ENCODE measurements at places on chromosomes 7 and 10. TPM values are rescaled to one million over a fixed set of nuclear protein-coding genes. Genes with fewer than 3 reads are reported as not detected.

SEMA3A gene
- total RNA-seq: 5.3 TPM

DNA sequence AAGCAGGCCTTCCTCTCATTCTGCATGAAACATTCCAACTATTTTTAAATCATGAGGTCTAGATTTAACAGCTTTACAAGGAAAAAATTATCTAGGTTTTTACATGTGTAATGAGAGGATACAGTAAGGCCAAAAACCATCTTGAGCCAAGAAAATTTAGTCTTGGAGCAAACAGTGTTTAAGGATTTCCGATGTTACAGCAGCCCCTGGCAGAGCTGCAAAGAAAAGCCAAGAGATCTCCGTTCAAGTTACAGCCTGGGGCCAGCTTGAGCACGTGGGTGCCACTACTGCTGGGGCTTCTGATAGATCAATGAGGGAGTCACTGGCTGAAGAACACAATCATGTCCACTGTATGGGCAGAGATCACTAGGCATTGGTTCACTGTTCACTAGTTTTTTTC lies 156.2 kb downstream of the EVX1 start:
- H3K4me1 ChIP-seq: peaks cover 4% of the 10 kb centered on the region
- no peak for DNase-seq
- H3K27ac ChIP-seq: peak overlapping the region; percentile 10
- H3K27me3 ChIP-seq: no peaks in the 10 kb centered on the region
- no peaks in the 10 kb centered on the region for H3K36me3 ChIP-seq

CPED1 gene
- total RNA-seq: 194 TPM

DNA sequence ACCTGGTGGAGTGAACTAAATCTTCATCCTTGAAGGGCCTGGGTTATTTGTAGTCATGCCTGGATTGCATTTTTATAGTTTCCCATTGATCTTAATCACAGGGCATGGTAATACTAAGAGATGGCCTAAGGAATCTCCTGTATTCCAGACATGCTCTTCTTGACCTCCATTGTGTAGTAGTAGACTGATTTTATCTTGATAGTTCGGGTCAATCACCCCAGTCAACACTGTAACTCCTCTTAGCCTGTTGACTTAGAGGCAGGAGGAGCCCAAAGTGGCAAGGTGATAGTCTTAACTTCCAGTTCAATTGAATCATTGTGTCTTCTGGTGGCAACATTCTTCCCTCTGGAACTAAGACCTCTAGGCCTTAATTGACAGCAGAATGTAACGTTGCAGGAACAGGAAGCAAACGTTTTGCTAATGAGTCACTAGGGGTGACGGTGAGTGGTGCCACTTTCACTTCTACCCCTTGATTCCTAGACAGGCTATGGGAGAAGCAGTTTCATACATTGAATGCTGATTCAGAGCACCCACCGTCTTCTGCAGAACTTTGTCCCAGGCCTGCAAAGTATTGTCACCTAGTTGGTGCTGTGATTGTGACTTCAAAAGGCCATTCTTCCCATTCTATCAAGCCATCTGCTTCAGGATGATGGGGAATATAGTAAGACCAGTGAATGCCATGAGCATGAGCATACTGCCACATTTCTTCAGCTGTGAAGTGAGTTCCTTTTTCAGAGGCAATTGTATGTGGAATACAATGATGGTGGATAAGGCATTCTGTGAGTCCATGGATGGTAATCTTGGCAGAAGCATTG lies 24.0 kb upstream of the PAPSS2 start:
- H3K36me3 ChIP-seq: no peaks in the 10 kb centered on the region
- H3K4me3 ChIP-seq: no peak overlapping the region
- H3K27ac ChIP-seq: no peak overlapping the region
- no peaks in the 10 kb centered on the region for H3K27me3 ChIP-seq
- no peaks in the 10 kb centered on the region for H3K4me1 ChIP-seq

DNA sequence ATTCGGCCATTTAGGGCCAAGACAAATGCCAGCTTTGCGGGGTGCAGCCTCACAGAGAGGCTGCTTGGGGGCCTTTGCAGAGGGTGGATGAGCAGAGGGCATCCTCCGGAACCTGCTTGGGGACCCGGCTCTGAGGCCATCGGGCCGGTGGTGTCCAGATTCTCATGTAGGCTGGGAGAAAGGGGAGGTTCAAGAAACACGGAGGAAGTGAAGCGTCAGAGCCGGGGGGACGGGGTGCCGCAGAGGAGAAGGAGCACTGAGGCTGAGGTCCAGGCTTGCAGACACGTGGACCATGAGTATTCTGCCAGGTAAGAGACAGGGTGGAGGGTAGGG lies 150.7 kb upstream of the SHH start:
- no peak overlapping the region for H3K4me3 ChIP-seq
- no peaks in the 10 kb centered on the region for H3K4me1 ChIP-seq
- H3K36me3 ChIP-seq: no peaks in the 10 kb centered on the region
- DNase-seq: no peak
- no peaks in the 10 kb centered on the region for H3K27me3 ChIP-seq

- H3K27me3 ChIP-seq: no peaks in the 10 kb centered on the region
- H3K4me3 ChIP-seq: no peak overlapping the region
- DNase-seq: no peak
- H3K36me3 ChIP-seq: no peaks in the 10 kb centered on the region
- no peaks in the 10 kb centered on the region for H3K4me1 ChIP-seq
These were observed 63.2 kb downstream of the MKI67 start for GRCh38 chr10:128062881-128063563.

DNA sequence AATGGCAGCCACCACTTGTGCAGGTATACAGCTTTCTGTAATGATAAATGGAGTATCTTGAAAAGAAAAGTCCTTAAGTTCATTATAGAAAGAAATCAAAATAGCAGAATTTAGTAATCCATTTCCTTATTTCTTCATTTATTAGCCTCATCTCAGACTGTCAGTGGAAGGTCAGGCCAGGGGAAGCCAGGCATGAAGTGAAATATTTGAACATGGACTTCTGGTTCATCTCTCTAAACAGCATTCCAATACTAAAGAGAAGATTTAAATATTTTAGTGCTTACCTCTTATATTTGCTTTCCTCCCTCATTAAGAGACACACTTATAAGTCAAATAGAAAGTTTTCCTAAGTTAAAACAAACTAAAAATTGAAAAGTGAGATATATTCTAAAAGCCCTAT lies 26.8 kb downstream of the TRDMT1 start:
- H3K4me1 ChIP-seq: no peaks in the 10 kb centered on the region
- H3K27me3 ChIP-seq: no peaks in the 10 kb centered on the region
- H3K27ac ChIP-seq: no peak overlapping the region

MYO1G gene
- 3.1 TPM for total RNA-seq

PTPN12 gene
- 119 TPM for total RNA-seq

NKX2-3 gene
- total RNA-seq: not detected

DNA sequence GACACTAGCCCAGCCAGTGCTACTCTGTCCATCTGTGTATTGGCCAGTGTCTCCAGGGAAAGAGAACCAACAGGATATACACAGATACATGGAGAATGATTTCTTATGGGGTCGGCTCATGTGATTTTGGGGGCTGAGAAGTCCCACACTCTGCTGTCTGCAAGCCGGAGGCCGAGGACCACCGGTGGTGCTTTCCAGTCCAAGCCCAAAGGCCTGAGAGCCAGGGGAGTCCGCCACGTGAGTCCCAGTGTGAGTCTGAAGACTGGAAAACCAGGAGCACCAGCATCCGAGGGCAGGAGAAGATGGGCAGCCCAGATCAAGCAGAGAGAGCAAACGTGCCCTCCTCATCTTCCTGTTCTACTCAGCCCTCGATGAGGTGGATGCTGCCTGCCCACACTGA lies 71.5 kb downstream of the C10orf143 start:
- DNase-seq: peak; percentile 5
- H3K27ac ChIP-seq: no peak overlapping the region

DNA sequence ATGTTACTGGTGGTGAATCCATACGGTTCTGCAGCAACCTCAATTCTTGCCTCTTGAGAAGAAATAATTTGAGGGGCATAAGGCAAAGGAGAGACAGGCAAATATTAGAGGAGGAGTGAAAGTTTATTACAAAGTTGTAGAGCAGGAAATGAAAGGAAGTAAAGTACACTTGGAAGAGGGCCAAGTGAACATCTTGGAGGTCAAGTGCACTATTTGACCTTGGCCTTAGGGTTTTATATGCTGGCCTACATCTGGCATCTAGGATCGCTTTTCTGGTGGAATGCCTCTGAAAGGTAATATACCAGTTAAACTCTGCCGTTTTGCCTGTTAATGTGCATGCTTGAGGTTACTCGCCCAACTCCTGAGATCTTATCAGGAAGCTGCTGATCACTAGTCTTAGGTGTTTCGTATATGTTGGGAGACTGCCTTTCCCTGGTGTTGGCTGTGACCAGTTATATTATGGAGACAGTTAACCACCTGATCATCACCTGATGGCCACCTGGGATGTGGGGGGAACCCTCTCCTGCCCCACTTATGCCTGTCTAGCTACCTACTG lies 66.1 kb upstream of the CYP2C18 start:
- H3K4me1 ChIP-seq: no peaks in the 10 kb centered on the region
- no peaks in the 10 kb centered on the region for H3K27me3 ChIP-seq
- H3K27ac ChIP-seq: no peak overlapping the region
- no peak overlapping the region for H3K4me3 ChIP-seq
- no peak for DNase-seq

DNA sequence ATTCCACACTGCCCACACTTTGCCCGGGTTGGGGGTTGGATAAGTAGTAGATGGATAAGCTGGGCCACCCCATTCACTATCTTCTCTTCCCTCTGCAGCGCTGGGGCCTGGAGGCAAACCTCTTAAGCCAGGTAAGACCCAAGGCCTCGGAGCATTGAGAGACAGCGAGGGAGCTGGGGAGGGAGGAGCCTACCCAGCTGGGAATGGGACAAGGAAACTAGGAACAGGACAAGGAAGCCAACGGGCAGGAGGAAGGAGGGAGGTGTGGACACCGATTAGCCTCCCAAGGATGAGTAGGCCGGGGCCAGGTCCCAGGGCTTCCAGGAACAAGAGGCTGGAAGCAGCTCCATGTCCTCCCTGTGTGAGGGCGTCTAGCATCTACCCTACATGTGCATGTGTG lies 9.6 kb downstream of the ELN start:
- DNase-seq: peak; percentile 68
- H3K4me3 ChIP-seq: no peak overlapping the region

DNA sequence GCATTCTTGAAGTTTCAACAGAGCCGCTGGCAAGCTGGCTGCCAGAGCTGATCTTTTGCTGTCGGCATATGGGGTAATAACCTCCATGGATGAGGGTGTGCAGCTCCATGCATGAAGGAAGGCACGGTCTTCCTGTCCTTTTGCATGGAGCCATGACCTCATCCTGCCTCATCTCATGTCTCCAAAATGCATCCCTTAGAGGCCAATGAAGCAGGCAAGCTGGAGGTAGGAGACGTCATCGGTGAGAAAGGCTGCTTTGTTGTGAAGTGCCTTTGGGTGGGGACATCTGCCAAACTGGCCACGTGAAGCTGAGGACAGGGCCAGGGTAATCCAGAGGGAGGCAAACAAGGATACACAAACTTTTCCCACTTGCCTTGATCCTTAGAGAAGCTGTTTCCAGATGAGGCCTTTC lies 161.5 kb upstream of the TBX20 start:
- no peak overlapping the region for H3K4me3 ChIP-seq
- no peaks in the 10 kb centered on the region for H3K4me1 ChIP-seq
- DNase-seq: no peak
- no peaks in the 10 kb centered on the region for H3K27me3 ChIP-seq
- H3K27ac ChIP-seq: no peak overlapping the region

GSTO2 gene
- total RNA-seq: 10.6 TPM

DNA sequence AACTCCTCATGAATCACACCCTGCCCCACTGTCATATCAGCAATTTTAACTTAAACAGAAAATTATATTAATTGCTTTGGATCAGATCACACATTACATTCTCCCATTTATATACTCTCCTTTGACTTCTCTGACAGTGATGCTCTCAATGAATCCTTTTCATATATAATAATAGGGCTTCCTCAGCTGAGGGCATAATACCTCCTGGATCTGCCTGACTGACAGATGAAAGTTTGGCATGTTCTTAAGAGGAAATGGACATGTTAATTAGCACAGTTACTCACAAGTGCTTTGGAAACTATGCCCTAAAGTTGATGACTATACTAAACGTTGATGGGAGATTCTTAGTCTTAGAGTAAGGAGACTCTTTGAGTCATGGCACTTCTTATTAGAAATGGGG lies 478.2 kb upstream of the LRRN3 start:
- H3K4me1 ChIP-seq: no peaks in the 10 kb centered on the region
- H3K27ac ChIP-seq: no peak overlapping the region
- DNase-seq: no peak
- H3K36me3 ChIP-seq: no peaks in the 10 kb centered on the region
- H3K4me3 ChIP-seq: no peak overlapping the region
- no peaks in the 10 kb centered on the region for H3K27me3 ChIP-seq

DNA sequence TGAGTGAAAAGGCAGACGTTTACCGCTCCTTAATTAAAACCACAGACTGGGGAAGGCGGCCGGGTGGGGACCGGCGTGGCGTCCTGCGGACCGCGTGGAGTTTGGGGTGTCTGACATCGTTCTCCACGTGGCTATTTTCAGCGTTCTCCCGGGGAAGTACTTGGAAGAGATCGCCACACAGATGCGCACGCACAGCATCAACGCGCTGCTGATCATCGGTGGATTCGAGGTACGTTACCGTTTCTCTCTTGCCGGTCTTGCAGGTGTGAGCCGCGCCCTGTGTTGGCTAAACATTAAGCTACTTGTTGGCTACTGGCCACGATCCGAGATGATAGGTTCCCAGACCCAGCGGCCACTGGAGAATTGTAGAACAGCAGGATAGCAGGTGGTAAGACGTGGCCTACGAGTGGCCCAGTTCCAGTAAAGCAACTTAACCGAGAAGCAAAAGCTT lies 51.3 kb downstream of the PFKP start:
- no peaks in the 10 kb centered on the region for H3K4me1 ChIP-seq
- H3K27ac ChIP-seq: no peak overlapping the region
- H3K36me3 ChIP-seq: no peaks in the 10 kb centered on the region
- no peak overlapping the region for H3K4me3 ChIP-seq
- no peaks in the 10 kb centered on the region for H3K27me3 ChIP-seq

- H3K36me3 ChIP-seq: no peaks in the 10 kb centered on the region
- H3K4me1 ChIP-seq: no peaks in the 10 kb centered on the region
- H3K27me3 ChIP-seq: no peaks in the 10 kb centered on the region
- no peak overlapping the region for H3K27ac ChIP-seq
- H3K4me3 ChIP-seq: no peak overlapping the region
- DNase-seq: no peak
These were observed 1.8 kb downstream of the TRPV6 start for GRCh38 chr7:142883571-142884285.

AMPH gene
- total RNA-seq: 11.8 TPM

- H3K4me1 ChIP-seq: no peaks in the 10 kb centered on the region
- DNase-seq: no peak
- H3K27me3 ChIP-seq: no peaks in the 10 kb centered on the region
- no peaks in the 10 kb centered on the region for H3K36me3 ChIP-seq
These were observed 106.5 kb upstream of the ANK3 start for GRCh38 chr10:60496181-60496580.

GRCh38 chr7:2245883-2246675 lies 4.1 kb downstream of the NUDT1 start:
- H3K27me3 ChIP-seq: no peaks in the 10 kb centered on the region
- no peak overlapping the region for H3K4me3 ChIP-seq
- H3K4me1 ChIP-seq: no peaks in the 10 kb centered on the region
- DNase-seq: no peak
- no peaks in the 10 kb centered on the region for H3K36me3 ChIP-seq

AGR3 gene
- not detected for total RNA-seq

ZSCAN25 gene
- 26.9 TPM for total RNA-seq

GRCh38 chr7:49791088-49791741 lies 17.8 kb downstream of the VWC2 start:
- DNase-seq: no peak
- H3K4me3 ChIP-seq: no peak overlapping the region
- H3K4me1 ChIP-seq: no peaks in the 10 kb centered on the region
- no peaks in the 10 kb centered on the region for H3K36me3 ChIP-seq
- H3K27ac ChIP-seq: no peak overlapping the region

GRCh38 chr7:128247640-128248194 lies 6.6 kb downstream of the LEP start:
- no peak overlapping the region for H3K27ac ChIP-seq
- no peaks in the 10 kb centered on the region for H3K27me3 ChIP-seq
- H3K4me1 ChIP-seq: no peaks in the 10 kb centered on the region
- H3K36me3 ChIP-seq: no peaks in the 10 kb centered on the region
- no peak for DNase-seq
- no peak overlapping the region for H3K4me3 ChIP-seq

Measured in uterus (tissue), 4 donors.